ENCODE measurements at places on chromosomes 13 and 19.

GRCh38 chr19:10412257-10412977 lies 7.9 kb upstream of the PDE4A start:
- DNase-seq: no peak

DNA sequence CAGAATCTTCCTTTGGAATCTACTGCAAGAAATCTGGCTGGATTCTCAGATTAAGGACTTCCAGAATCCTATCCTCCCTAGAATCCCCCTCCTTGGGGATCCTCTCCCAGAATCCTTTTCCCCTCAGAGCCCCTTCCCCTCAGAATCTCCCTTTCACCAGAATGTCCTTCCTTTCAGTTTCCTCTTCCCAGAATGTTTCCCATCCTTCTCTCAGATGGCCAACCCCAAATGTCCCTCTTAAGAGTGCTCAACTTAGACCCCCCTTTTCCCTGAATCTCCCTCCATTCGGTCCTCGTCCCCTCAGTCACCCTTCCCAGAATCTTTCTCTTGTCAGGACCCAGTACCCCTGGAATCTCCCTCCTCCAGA lies 584 bp upstream of the RPS16 start:
- DNase-seq: no peak

GRCh38 chr13:48564056-48564455 lies 31.2 kb upstream of the RCBTB2 start:
- DNase-seq: no peak

GRCh38 chr13:109366525-109366924 lies 419.9 kb downstream of the IRS2 start:
- no peak for DNase-seq

DNA sequence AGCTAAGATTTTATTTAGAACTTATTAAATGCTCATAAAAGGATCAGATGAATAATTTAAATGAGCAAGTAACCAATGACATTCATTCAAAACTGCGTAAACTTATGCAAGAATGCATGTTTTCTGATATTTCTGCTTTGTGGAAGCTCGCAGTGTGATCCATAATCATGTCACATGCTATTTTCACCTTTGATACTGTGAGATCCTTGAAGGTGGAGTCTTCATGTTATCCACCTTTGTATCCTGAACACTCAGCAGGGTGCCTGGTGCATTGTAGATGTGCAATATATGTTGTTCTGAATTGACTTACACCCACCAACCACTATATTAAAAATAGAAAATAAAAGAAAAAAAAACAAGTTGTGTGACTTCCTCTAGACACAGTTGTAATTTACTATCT lies 333.5 kb downstream of the DCT start:
- no peak for DNase-seq

DNA sequence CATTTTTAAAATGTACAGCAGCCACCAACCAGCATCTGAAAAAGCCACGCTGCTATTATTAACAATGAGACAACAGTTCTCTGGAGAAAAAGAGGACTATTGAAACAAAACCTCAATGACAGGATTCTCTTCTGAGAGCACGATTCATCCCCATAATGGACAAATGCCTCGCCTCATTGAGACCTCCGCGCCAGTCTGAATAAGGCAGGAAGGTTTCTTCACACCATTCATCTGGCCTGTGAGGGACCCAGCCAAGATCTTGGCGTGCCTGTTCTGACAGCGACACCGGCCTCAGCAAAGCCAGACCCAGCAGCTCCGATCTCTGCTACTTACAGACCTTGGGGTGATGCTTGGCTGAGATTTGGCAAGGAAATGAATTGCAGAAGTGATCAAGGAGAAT lies 14.8 kb downstream of the SMIM7 start:
- DNase-seq: no peak

- no peak for DNase-seq
Observed at GRCh38 chr13:110426735-110427134, 119.7 kb downstream of the COL4A2 start.

Data from stimulated activated CD4-positive, alpha-beta T cell treated with anti-CD3 and anti-CD28 coated beads, TNF-alpha, amount 100 ng/mL, for 48 hours (primary cell).